ENCODE measurements at places on chromosomes 11 and 22. TPM values are rescaled to one million over a fixed set of nuclear protein-coding genes. Genes with fewer than 3 reads are reported as not detected.

- no peak for DNase-seq
Measured at GRCh38 chr22:38120359-38121110, 10.1 kb upstream of the BAIAP2L2 start.

- DNase-seq, result no peak
Measured at GRCh38 chr11:75212411-75212810, 28.2 kb upstream of the TPBGL start.

APOBEC3H gene
- not detected for total RNA-seq

- DNase-seq, result no peak
Measured at GRCh38 chr11:19988598-19988997, 171.7 kb downstream of the DBX1 start.

DNA sequence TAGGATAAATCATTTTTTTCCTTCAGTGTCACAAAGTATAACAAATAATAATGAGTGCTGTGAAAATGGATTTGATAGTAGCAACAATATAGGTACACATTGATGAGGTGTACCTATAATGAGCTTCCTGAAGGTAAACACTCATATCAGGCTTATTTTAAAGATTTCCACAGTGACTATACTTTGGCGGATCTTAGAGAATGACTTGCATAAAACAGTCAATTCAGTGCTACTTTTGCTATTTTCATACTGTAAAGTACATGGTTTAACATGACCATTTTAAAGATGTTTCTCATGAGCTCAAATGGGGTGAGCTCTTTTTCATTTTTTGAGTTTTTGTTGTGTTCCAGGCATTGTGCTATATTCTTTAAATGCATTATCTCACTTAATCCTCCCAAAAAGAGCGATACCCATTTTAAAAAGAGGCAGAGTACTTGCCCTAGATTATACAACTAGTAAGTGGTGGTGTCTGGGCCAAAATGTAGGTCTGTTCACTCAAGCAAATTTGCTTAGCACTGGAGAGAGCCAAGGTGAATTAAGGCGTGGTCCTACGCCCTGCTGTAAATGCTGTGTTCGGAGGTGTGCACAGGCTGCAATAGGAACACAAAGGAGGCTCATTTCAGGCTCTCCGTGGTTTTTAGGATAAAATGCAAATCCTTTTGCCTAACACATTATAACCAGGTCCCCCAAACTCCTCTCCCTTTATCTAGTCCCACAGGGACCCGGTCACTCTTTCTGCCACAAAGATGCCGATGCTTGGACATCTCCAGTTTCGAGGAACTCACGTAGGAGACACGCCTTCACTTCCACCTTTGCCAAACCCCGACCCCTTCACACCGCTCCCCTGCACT lies 617 bp upstream of the ALKBH3 start:
- no peak for DNase-seq

NEFH gene
- total RNA-seq, result 0.15 TPM
